HCT116 (cell line): ENCODE measurements at places on chromosomes 12 and 14.

DNA sequence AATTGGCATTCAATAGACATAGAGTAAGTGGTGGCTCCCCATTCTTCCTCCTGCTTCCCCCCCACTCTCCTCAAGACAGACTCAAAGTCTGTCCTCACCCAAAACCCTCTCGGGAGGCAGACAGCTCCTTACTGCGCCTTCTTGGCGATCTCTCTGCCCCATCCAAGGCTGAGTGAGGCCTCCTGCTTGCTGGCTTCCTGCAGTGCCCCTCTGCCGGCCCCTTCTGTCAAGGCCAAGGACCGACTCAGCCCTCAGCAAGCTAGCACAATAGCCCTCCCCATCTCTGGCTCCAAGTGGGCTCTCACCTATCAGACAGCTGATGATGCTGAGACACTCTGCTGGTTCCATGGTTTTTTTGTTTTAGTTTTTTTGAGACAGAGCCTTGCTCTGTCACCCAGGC, 62.5 kb upstream of the DLK1 start:
- no peak for DNase-seq

- peak; percentile 87 for DNase-seq
Observed at GRCh38 chr12:108664338-108665258, 30.9 kb upstream of the SELPLG start.

- no peak for DNase-seq
Observed at GRCh38 chr12:112798048-112798760, 6.7 kb downstream of the RPH3A start.

DNA sequence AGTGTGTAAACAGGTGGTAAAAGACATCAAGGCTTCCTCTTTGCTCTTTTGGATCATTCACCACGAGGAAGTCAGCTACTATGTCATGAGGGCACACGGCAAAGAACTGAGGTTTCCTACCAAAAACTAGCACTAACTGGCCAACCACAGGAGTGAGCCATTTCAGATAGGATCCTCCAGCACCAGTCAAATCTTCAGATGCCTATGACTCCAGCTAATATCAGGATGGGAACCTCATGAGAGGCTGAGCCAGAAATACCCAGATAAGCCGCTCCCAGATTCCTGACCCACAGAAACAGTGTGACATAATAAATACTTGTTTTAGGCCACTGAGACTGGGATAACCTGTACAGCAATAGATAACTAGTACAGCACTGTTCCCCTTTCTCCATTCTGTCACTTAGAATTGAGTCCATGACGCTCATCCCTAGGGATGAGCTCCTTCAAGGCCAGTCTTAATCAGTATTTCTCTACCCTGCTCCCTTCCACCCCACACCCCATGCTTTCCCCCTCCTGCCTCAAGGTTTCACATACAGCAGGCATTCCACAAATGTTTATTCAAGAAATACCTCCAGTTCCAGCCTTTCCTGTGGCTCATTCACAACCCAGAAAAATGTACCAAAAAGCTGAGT, 68.4 kb downstream of the PPM1H start:
- DNase-seq, result no peak

- DNase-seq, result no peak
Observed at GRCh38 chr12:100913872-100914592, 119.5 kb downstream of the ANO4 start.

DNA sequence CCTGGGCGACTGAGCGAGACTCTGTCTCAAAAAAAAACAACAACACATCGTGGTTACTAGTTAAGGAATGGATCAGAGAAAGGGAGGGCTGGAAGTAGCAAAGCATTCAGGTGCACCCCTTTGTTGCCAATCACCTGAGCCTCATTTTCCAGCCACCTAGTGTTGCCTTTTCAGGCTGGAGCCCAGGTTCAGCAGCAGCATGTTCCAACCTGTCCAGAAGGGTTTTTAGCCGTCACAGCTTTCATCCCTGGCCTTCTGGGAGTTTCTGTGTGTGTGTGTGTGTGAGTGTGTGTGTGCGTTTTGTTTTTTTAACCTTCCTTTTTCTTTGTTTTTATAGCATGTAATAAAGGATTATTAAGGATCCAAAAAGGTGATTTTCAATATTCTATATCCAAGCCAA, 121.1 kb upstream of the ATF1 start:
- no peak for DNase-seq

GRCh38 chr12:45217846-45218245, 2.0 kb downstream of the ANO6 start:
- no peak for DNase-seq

DNA sequence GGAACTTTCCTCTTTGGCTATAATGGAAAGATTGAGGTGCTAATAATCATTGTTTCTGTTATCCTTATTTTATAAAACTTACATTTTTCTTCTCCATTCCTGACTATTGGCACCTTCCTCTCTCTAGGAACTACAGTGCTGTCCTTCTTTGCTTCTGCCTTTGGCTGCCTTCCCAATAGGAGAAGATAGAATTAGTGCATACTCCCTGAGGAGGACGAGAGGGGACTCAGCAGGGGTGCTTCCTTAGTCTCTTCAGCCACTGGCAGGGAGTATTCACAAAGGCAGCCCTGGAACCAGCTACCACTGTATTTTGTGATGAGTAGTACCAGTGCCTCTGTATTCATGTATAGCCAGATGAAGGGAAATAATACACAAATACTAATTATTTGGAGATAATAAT, 208.5 kb downstream of the FOXG1 start:
- no peak for DNase-seq

DNA sequence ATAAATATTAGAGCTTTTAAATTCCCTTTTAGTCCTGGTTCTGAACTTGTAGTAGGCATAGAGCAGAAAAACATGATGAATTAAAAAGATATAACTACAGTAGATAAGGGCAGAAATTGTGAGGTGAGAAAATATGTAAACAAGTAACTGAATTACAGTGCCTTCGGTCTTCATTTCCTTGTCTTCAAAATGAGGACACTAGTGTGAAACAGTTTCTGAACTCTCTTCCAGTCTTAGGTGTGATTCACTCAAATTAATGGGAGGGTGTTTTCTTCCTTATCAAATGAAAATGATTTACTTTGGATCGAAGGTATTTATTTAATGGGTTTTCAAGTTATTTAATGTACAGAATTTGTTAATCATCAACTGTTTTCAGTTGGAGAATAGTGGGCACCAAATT, 1.5 kb downstream of the FGD4 start:
- DNase-seq, result no peak

DNA sequence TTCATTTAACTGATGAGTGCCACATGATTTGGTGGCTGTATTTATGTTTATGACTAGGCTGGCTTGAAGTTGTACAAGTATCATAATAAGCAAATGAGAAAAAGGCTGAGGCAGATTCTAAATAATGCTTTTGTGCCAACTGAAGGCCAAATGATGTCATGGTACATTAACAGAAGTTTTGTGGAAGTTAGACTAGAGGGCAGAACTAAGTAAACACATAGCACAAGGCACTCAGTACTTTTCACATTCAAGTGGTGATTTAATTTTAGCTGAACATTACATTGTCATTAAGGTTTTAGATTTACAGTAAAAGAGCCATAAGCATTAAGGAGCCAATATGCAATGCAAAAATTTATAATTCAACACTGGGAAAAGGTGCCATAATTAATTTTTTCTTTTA, 21.1 kb downstream of the PPP1CC start:
- DNase-seq, result no peak

DNA sequence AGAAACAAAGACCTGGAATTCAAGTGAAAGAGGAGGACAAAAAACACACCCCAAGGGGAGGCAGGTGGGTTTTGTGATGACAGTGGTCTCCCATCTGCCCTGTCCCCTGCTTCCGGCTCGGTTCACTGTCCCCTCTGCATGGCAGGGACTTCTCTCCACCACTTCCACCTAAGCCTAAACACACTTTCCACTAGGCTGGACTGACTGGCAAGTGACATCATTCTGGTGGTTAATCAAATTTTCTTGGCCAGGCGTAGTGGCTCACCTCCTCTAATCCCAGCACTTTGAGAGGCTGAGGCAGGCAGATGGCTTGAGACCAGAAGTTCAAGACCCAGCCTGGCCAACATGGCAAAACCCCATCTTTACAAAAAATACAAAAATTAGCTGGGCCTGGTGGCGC, 11.9 kb downstream of the PLEKHG6 start:
- no peak for DNase-seq

- DNase-seq, result no peak
Observed at GRCh38 chr12:94616203-94616729, 34.1 kb downstream of the TMCC3 start.

- DNase-seq, result no peak
Observed at GRCh38 chr14:102220031-102220430, 80.3 kb downstream of the WDR20 start.

- DNase-seq, result peak; percentile 94
Observed at GRCh38 chr12:46382964-46383653, 10.5 kb upstream of the SLC38A2 start.

GRCh38 chr12:9776781-9777180, 16.1 kb upstream of the CD69 start:
- no peak for DNase-seq

DNA sequence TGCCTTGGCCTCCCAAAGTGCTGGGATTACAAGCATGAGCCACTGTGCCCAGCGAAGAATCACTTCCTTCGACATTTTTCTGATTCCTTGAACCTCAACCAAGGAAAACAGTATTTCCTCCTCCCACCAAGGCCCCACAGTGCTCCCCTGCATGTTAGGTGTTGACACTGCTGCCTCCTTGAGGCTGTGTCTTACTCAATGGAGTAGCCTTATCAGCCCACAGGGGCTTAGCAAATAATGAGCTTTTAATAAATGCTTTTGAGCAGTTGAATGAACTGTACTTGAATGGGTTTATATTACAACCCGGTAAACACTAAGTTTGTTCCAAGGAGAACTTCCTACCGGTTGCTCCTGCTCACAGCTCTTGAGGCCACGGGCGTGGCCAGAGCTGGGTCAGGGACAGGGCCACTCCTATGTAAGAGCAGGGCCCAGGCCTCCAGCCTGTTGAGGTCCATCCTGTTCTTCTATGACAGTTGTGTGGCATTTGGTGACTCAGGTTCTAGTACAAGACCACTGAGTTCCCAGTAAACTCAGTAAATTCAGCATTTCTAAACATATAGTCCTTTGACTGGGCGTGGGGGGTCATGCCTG, 36.8 kb upstream of the TUBA1A start:
- DNase-seq, result no peak

- DNase-seq, result no peak
Observed at GRCh38 chr12:112961074-112961473, 17.2 kb upstream of the OAS2 start.

DNA sequence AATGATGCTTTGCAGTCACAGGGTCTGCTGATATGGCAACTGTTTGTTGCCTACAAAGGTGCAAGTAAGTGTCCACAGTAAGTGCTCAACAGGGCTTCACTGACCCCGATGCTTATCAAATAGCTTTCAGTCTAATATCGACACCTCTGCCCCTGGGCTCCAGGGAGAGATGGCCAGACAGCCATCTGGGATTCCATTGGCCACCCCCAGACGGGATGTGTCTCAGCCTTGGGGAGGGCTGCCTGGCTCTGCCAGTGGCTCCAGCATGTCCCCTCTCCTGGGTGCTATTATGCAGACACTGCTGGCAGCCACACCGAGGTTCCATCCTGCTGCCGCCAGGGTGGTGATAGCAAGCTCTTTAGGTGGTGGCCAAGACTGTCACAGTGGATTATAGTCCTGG, 57.4 kb downstream of the DGLUCY start:
- no peak for DNase-seq

DNA sequence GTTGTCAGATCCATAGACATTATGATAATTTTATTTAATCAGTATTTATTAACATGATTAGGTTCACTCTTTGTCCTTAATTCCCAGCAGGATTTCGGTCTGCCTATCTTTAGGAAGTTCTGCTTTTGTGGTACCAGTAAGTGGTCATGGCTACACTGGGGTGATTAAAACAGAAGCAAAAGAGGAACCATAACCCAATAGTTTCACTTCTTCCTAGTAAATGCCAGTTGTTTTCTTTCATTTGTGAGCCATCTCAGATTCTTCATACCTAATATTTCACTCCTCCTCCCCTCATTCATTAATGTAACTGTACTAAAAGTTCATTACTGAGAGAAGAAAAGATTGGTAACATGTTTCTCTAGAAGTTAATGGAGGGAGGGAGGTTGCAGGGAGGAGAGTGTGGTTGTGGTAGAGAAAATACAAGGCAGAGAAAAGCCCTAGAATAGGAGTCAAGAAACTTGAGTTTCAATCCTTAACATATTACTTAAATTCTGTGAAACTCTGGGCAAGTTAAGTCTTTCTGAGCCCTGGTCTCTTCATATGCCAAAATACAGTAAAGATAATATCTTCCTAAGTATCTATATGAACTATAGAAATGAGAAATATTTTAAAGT, 101.2 kb downstream of the PEBP1 start:
- DNase-seq, result no peak

GRCh38 chr12:125341422-125341821, 276.2 kb downstream of the AACS start:
- no peak for DNase-seq

- DNase-seq, result no peak
Observed at GRCh38 chr12:8903646-8904045, 10.7 kb upstream of the PHC1 start.

GRCh38 chr14:56137849-56138248, 19.6 kb downstream of the PELI2 start:
- DNase-seq, result no peak

DNA sequence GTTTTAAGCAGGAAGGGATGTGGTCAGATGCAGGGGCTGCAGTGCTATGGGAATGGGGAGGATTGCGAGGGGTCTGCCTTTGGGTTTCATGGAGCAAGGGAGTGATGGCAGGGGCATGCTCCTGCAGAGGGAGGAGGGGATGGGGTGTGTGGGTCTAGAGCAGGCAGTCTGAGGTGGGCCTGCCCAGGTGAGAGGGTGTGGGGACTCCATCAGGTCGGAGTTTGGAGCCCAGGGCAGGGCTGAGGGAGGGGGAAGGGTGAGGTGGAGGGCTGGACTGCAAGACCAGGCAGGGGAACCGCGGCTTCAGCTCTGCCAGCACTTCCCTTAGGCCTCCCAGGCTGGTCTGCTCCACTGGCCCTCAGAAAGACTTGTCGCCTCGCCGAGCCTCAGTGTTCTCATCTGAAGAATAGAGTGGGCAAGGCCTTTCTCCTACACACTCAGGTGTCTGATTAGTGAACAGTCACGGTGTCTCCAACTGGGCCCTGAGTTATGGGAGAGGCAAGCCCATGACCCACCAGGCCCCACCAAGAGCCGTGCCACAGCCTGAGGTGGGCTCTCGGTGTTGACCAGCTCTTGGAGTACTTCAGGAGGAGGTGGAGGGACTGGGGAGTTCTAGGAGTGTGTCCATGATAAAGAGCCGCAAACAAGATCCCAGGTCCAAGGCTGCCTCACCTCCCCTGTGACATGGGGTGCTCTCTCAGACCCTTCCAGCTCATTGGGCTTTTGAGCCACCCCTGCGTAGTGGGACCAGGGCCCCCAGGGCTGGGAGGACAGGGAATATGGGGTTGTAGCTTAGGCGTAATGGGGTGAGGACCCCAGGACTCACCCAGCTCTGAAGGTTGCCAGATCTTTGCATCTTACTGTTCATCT, 20.1 kb upstream of the KRT80 start:
- no peak for DNase-seq

DNA sequence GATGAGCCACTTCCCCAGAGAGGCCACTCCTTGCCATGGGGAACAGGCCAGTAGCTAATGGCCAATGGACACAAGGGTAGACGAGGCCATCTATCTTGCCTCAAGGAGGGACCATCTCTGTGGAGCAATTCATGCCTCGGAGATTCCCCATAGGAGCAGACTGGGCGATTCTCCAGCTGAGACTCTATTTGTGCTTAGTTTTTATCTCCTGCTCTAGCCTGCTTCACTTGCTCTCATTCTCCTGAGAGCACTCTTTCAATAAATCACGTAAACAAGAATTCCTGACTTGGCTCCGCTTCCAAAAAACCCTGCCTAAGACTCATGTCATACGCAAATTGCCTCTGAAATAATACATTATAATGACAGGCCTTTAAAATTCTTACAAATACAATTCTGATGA, 396.4 kb upstream of the USP15 start:
- no peak for DNase-seq

GRCh38 chr12:59650588-59651228, 54.9 kb downstream of the SLC16A7 start:
- no peak for DNase-seq
